Stimulated activated CD8-positive, alpha-beta memory T cell treated with anti-CD3 and anti-CD28 coated beads, Interleukin-2, amount 100 ng/mL, for 1 hour (primary cell): ENCODE measurements at places on chromosomes 11 and 22.

- no peak for DNase-seq
Measured at GRCh38 chr11:76665172-76665571, 5.4 kb downstream of the LRRC32 start.

DNA sequence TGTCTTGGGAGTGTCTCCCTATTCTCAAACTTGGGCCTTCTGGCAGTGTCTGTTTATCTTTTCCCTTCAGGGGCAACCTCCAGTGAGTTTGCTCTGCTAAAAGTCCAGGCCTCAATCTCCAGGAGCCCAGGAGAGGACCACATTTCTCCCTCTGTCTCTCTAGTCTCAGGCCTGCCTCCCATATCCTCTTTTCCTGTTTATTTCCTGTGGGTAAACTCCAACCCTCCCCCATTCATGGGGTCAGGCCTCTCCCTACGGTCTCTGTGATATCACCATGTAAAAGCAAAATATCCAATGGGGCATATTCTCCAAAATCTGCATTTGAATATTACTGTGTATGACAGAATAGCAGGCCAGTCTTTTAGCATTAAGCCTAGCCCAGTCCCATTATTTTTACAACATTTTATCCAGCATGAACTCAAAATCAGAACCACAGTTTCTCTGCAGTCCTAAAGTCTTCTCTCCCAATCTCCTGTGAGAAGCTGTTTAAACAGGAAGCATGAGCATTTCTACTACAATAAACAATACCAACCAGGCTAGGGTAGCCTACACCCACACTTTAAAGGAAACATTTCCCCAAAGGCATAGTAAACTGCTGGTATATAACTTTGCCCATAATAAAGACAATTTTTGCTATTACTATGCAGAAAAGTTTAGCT lies 18.0 kb upstream of the TMEM135 start:
- no peak for DNase-seq

- no peak for DNase-seq
Measured at GRCh38 chr11:117642835-117643234, 154.2 kb downstream of the DSCAML1 start.

DNA sequence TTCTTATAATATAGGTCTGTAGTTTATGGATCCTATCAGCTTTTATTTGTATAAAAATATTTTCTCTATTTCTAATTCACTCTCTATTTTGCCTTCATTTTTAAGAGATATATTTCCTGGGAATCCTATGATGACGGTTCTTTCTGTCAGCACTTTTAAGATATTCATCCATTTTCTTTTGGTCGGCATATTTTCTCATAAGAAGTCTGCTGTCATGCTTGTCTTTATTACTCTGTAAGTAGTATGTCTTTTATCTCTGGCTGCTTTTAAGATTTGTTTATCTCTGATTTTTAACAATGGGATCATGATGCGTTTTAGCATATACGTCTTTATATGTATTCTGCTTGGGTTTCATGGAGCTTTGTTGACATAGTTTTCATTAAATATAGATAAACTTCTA lies 175.5 kb downstream of the SNX19 start:
- DNase-seq: no peak
